GM20000 (cell line): ENCODE measurements at places on chromosomes 1 and 21.

DNA sequence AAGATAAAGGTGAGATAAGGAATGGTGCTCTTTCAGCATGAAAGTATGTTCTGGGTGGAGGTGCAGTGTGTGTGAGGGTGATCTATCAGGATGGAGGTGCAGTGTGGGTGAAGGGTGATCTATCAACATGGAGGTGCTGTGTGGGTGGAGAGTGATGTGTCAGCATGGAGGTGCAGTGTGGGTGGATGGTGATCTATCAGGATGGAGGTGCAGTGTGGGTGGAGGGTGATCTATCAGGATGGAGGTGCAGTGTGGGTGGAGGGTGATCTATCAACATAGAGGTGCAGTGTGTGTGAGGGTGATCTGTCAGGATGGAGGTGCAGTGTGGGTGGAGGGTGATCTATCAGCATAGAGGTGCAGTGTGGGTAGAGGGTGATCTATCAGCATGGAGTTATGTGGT, 12.3 kb upstream of the MAP10 start:
- DNase-seq: no peak

DNA sequence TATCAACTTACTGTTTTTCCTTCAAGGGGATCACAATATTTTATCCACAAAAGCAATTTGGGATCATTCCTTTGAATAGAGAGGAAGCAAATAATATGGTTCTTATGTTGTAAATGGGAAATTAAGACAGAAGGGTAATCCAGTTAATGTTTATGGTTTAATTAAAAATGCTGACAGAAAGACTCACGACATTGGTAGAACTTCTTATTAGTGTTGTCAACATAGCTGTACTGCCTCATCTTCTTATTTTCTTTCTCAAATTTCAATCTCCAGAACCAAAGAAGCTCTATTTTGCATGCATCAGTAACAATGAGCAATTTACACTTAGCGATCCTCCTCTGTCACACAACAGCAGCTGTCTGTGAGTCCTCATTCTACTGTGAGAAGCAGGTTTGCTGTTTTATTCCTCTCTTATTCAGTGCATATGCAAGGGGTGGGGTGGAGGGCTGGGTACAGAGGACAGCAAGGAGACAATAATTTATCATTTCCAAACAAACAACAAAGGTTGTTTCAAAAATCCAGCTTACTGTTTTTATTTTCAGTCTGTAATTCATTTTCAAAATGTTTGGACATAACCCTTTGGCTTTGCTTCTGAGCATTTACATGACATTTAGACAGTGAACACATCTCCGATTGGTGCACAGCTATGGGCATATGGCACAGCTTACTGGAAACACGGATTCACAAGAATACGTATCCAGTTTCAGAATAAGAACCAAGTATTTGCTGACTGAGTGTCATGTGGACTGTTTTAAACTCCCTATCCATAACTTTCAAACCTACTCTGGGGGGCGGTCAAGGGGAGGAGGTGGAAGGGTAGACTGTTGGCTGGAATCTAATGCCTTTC, 335.9 kb downstream of the RGS7 start:
- DNase-seq: no peak

DNA sequence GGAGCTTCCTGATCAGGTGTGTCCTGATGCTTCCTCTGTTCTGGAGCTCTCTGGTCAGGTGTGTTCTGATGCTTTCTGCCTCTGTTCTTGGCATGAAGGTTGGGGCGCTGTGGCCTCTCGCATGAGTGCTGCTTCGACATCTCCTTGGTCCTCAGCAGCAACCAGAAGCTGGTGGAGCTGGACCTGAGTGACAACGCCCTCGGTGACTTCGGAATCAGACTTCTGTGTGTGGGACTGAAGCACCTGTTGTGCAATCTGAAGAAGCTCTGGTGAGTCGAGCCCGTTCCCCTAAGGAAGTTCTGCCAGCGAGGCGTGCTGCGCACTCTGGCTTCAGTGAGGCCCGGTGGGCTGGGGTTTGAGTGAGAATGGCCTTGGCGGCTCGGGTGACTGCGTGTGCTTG, 18.0 kb downstream of the NLRP3 start:
- no peak for DNase-seq

DNA sequence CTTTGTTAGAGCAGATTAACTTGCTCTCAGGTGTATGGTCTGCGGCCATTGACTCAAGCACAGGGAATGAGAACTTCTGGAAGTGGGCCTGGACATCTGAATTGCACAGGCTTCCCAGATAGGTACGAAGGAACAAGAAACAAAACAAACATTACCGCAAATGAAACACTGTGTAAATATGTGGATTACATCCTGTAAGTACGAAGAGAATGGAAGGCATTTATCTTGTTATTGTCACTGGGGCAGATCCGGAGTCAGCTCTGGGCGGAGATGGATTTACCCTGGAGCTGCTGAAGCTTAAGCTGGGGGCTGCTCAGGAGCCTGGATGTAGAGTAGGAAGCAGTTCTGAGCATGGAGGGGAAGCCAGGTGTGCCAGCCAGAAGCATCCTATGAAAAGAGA, 6.8 kb downstream of the HES2 start:
- DNase-seq: no peak
